ENCODE measurements at places on chromosomes 1 and 21.

- no peak for DNase-seq
These were observed 42.0 kb upstream of the COL6A1 start for GRCh38 chr21:45939521-45940045.

- no peak for DNase-seq
These were observed 106.4 kb upstream of the PBX1 start for GRCh38 chr1:164452549-164452948.

DNA sequence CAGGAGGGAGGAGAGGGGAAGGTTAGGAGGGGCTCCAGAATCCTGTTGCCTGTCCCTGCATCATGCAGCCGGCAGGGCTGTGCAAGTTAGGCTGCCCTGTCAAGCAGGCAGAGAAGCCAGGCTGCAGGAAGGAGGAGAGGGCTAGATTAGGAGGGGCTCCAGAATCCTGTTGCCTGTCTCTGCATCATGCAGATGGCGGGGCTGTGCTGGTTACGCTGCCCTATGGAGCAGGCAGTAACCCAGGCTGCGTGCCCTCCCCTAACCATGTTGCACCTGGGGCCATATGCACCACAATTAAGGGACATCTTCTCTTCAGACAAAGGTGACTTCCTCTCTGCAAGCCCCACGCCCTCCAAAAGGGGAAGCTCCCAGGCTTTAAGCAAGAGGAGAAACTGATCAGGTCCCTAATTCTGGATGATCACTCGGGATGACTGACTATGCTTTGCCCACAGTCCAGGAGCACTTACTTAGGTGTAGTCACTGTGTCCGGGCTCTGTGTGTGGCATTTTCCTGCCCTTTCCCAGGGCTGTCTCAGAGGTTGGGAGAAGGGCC lies 457.4 kb downstream of the SETD4 start:
- no peak for DNase-seq

DNA sequence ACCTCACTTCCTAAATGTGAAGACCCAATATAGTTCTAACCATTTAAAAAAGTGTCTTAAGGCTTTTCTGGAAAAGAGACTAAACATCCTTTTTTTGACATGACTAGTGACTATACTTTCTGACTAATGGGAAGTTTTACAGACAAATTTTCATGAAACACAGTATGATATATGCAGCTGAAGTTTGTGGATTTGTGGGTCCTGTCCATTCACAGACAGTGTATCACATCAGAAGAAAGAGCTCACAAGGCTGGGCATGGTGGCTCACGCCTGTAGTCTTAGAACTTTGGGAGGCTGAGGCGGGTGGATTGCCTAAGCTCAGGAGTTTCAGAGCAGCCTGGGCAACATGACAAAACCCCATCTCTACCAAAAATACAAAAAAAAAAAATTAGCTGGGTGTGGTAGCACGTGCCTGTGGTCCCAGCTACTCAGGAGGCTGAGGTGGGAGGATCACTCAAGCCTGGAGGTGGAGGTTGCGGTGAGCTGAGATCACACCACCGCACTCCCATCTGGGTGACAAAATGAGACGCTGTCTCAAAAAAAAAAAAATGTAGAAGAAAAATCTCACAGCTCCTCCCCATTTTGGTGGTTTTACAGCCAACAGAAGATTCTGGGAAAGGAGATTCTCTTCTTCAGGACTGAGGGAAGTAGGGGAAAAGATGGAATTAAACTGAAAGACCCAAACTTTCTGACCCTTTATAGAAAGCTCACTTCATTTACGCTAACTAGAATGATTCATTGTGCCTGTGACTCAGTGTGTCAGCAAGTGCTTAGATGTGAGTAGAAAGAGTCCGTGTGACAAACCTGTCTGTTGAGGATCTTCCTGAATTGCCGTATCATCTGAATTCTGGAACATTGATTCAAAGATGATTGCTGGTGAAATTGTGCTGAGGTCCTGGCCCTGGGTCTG lies 15.2 kb upstream of the YRDC start:
- no peak for DNase-seq

DNA sequence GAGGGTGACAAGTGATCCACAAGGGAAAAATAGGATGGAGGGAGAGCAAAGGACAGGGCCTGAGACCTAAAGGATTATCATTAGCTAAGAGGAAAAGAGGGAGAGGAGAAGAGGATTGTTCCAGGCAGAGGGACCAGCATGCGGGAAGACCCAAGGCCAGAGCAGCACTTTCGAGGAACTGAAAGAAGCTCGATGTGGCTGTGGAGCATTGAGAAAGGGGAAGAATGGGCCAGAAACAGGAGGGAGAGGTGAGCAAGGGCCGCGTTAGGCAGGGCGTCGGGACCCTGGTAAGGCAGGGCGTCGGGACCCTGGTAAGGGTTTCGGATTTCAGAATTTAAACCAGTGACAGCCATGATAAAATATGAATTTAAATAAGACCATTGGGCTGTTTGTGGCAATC lies 22.8 kb upstream of the CSF1 start:
- no peak for DNase-seq

GRCh38 chr1:31671561-31672201 lies 27.0 kb upstream of the PEF1 start:
- no peak for DNase-seq

DNA sequence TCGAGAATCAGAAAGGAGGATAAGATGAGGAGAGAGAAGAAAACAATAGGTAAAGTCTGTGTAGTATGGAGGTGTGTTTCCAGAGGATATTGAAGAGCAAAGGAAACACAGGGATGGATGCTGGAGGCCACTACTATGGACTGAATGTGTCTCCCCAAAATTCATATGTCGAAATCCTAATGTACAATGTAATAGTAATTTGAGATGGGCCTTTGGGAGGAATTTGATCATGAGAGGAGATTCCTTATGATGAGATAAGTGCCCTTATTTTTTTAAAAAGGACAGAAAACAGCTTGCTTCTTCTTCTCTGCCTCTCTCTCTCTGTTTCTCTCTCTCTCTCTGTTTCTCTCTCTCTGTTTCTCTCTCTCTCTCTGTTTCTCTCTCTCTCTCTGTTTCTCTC lies 602.2 kb upstream of the ADAMTS5 start:
- DNase-seq, result no peak

GRCh38 chr1:243411472-243411871 lies 155.6 kb downstream of the SDCCAG8 start:
- no peak for DNase-seq

DNA sequence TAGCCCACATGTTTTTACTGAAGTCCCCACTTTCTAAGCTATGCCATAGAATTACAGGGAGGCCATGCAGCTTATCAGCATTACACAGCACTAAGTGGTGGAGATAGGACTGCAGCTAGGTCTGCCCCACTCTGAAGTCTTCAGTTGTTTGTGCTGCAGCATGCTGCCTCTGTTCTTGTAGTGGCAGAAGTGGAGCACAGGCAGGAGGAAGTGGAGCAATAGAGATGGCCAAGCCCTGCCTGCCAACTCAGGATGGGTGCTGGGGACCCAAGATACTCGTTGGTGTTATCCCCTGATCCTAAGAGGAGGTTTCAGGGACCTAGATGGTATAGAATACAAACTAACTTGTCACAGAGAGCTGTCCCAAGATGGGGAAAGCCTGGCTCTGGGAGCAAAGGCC lies 12.9 kb downstream of the MRPL37 start:
- no peak for DNase-seq

DNA sequence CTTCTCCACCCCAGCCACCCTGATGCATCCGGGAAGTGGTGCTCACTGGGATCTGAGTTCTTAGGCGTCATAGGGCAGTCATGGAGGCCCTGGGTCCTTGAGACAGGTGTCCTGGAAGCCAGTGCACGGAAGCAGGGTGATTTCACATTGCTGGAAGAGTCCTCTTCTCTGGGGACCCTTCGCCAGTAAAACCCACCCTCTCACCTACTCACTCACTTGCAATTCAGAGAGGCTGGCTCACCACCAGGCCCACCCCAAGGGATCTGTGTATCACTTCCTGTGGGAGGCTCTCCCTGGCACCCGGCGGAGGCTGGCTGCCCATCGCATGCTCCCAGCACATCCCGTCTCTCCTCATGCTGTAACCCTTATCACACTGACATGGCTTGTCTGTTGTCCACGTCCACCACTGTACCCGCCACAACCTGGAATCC lies 40.2 kb upstream of the EPS8L3 start:
- no peak for DNase-seq

DNA sequence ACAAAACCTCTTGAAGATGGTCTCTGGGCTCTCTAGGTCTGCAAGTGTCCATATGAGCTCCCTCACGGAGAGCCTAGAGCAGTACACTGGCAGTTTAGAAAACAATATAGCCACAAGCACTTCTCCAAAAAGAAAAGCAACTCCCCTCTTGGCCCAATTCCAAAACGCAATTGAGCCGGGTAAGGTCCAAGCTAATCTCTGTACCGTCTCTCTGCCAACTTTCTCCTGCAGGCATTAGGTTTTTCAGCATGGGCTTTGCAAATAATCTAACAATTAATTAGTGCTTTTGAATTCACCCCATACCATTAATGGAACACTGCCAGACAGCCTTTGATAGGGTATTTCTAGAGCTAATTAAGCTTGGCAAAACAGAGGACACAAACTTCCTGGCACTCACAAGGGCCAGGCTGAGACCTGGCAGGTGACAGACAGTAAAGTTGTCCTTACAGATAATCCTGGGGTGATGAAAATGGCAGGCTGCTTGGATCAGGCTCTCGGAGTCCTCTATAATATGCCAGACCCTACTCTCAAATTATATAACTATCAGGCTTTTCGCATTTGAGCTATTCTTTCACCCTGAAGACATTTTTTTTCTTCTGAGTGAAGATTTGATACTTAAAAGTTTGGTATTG lies 39.8 kb downstream of the TGFBR3 start:
- DNase-seq, result no peak

GRCh38 chr1:171919891-171920887 lies 78.9 kb downstream of the DNM3 start:
- no peak for DNase-seq

DNA sequence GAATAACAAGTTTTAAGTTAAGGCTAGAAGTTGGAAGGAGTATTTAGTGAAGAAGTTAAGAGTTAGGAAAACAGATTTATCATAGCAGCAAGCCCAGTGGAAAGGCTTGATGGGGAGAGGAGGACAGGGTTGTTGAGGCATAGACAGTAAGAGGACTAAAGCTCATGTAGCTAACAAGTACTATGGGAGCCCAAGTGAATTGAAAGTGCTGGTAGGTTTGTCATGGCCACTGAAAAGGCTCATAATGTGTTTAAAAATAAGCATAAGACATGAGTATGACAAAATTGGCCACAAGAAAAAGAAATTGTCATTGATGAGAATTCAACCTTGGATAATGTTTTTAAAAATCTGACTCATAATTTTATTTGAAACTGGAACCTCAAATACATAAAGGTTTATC lies 49.2 kb upstream of the CRB1 start:
- DNase-seq, result no peak

GRCh38 chr1:89701746-89702241 lies 68.9 kb downstream of the LRRC8C start:
- DNase-seq, result no peak

DNA sequence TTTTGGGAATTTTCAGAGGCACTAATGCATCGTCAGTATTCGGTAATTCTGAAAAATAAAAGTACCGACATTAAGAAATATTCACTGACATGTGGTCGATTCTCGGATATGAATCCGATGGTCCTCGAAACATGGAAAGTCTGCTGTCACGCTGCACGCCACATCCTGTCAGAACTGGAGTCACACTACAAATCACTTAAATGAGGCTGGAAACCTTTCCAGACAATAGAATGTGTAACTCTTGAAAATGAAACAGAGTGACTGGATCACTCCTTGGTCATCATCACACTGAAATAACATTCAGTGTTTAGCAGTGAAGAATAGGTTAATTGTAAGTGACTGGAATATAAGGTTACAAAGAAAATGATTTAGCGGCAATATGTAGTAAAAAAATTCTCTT lies 620.1 kb upstream of the ADAMTS5 start:
- DNase-seq, result no peak

- DNase-seq, result no peak
These were observed 5.5 kb upstream of the LGALS8 start for GRCh38 chr1:236518322-236518721.

DNA sequence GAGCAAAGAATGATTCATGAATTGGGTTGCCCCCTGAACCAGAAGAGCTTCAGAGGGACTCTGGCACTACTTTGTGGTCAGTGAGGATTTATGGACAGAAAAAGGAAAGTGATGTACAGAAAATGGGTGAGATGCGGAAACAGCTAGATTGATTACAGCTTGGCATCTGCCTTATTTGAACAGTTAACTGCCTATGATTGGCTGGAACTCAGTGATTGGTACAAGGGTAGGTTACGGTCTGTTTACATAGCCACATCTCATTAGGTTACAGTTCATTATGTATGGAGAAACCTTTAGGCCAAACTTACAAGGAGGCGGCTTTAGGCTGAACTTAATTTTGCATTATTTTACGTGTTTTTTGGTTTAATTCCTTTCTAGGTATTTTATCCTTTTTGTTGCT lies 29.0 kb upstream of the RHOU start:
- DNase-seq, result no peak

- DNase-seq, result no peak
These were observed 22.2 kb downstream of the MKNK1 start for GRCh38 chr1:46581681-46582455.

- DNase-seq, result no peak
These were observed 20.7 kb upstream of the FOXE3 start for GRCh38 chr1:47395433-47395832.

DNA sequence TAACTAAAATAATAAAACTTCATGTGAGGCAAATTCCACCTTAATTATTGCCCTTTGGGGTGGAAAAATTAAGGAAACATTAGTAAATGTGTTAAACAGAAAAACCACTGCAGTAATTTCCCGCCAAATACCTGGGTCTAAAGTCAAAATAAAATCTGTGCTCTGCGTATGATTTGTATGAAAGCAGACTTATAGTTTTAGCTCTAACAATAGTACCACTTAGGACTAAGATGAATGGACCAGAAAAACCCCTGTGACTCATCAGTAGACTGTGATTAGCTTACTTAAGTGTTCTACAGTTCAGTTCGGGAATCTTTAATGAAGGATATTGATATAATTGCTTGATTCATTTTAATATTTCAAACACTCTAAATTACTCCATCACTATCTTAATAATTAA lies 23.3 kb upstream of the C1orf105 start:
- no peak for DNase-seq

DNA sequence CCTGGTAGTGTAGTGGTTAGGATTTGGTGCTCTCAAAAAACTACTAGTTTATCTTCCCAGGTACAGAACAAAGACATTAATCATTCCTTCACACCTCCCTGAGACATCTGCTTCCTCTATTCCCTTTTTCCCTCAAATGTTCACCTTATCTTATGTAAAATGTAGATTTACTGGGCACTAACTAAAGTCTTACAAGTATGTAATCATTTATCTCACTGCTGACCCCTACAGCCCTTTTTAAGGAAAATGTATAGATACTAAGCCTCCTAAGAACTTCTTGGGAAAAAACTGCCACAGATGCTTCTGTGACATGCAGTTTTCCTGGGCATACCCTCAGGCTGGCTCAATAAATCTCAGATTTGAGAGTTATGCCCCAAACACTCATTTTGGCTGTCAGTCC lies 50.8 kb upstream of the NEK7 start:
- no peak for DNase-seq

DNA sequence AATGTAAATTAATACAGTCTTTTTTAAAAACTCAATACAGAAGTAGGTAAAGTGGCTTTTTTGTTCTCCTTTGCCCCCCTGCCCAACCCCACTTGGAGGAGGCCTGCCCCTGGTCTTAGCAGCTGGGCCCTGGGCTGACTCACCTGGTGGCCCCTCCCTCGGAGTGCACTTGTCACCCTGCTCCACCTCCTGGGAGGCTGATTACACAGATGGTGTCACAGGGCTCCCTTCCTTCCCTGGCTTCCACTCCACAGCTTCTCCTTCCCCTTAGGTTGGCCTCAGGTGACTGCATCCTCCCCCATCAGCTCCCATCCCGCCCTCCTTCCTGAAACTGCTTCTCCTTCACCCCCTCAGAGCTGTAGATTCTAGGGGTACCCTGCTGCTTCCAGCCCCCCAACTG lies 11.7 kb upstream of the CAPN9 start:
- DNase-seq, result no peak

GRCh38 chr1:119738100-119738720 lies 26.5 kb downstream of the PHGDH start:
- no peak for DNase-seq
